ENCODE measurements at places on chromosomes 1 and 21. TPM values are rescaled to one million over a fixed set of nuclear protein-coding genes. Genes with fewer than 3 reads are reported as not detected.

DDAH1 gene
- total RNA-seq = 63.7 TPM

SPRR5 gene
- total RNA-seq = not detected

SH2D5 gene
- total RNA-seq = 0.98 TPM

OR2T29 gene
- not detected for total RNA-seq

OR2T11 gene
- not detected for total RNA-seq

BRDT gene
- not detected for total RNA-seq

ADGRL2 gene
- total RNA-seq = 191 TPM

OPTC gene
- total RNA-seq = not detected

C1orf116 gene
- not detected for total RNA-seq

NBPF10 gene
- total RNA-seq = 0.38 TPM

FCRL6 gene
- not detected for total RNA-seq

MED8 gene
- total RNA-seq = 42.8 TPM

KLF18 gene
- not detected for total RNA-seq

RAB42 gene
- total RNA-seq = 0.98 TPM

OR2AK2 gene
- not detected for total RNA-seq

AGBL4 gene
- total RNA-seq = not detected

DLGAP3 gene
- not detected for total RNA-seq

TMEM82 gene
- not detected for total RNA-seq

RSPO1 gene
- total RNA-seq = not detected

NIBAN1 gene
- total RNA-seq = 6.4 TPM

KRTAP11-1 gene
- not detected for total RNA-seq

CFHR3 gene
- not detected for total RNA-seq

VSIG8 gene
- not detected for total RNA-seq

ADSS2 gene
- 104 TPM for total RNA-seq

TMOD4 gene
- total RNA-seq = not detected

TEDDM1 gene
- not detected for total RNA-seq

TBX19 gene
- total RNA-seq = 0.98 TPM

ESRRG gene
- total RNA-seq = not detected

LYPD8 gene
- not detected for total RNA-seq

KCNJ9 gene
- total RNA-seq = not detected

KCNK2 gene
- 0.38 TPM for total RNA-seq

TTC39A gene
- total RNA-seq = 2.3 TPM

OR2M3 gene
- total RNA-seq = not detected

STRIP1 gene
- total RNA-seq = 46.4 TPM

GLMN gene
- 6.2 TPM for total RNA-seq

PLXNA2 gene
- total RNA-seq = 171 TPM

CRP gene
- total RNA-seq = not detected

LAD1 gene
- total RNA-seq = not detected

MANEAL gene
- 2.0 TPM for total RNA-seq

TRIM45 gene
- total RNA-seq = 0.98 TPM

LMOD1 gene
- under 0.01 TPM for total RNA-seq

CCDC27 gene
- total RNA-seq = not detected

Measured in vein endothelial cell (primary cell).